AG09319 (cell line): ENCODE measurements at places on chromosomes 1 and 21.

- DNase-seq, result no peak
Observed at GRCh38 chr1:102241431-102242338, 245.0 kb upstream of the OLFM3 start.

- DNase-seq, result no peak
Observed at GRCh38 chr1:172938681-172939080, 112.1 kb downstream of the TNFSF18 start.

- DNase-seq, result no peak
Observed at GRCh38 chr1:21468599-21468998, 28.7 kb downstream of the NBPF3 start.

- DNase-seq, result no peak
Observed at GRCh38 chr1:53662951-53663350, 76.0 kb downstream of the GLIS1 start.

DNA sequence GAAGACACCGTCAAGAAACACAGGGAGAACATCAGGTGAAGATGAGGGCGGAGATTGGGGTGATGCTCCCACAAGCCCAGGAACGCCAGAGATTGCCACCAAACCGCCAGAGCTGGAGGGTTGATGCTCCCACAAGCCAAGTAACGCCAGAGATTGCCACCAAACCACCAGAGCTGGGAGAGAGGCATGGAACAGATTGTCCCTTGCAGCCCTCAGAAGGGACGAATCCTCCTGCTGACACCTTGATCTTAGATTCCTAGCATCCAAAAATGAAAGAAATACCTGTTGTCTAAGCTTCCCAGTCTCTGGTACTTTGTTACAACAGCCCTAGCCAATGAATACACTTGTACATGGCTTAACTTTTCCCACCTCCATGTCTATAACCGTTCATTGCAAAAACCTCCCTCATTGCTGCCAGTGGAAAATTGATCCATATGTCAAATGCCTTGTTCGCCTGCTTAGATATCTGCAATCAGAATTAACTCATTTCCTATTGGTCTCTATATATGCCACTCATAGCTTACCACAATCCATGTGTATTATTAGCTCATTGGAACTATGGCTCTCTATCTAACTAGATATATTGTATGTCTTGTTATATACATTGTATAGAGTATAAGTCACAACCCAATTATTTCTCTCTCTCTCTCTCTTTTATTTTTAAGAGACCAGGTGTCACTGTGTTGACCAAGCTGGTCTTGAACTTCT lies 127.4 kb downstream of the ADSS2 start:
- no peak for DNase-seq

DNA sequence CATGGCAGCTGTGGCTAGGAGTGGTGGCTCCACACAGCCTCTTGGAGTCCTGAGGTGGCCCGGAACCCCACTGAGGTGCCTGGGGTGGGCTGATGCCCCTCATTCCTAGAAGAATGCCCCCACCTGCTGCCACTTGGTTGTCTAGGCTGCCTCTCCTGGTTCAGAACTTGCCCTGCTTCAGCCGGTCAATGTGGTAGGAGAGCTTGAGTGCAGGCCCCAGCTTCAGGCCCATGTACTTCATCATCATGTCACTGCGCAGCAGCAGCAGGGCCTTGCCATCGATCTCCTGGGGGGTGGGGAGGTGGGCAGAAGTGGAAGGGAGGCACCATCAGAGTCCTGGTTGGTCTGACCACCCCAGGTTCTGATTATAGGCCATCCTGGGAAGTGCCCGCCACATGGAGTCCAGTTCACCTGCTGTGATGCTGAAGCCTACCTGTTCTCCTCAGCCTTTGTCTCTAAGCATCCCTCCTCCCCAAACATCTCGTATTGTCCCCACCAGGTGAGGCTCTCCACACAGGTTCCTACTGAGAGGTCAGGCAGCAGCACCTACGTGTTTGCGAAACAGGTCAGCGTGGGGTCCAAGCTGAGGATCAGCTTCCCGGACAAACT lies 6.6 kb upstream of the SLFNL1 start:
- DNase-seq, result no peak

DNA sequence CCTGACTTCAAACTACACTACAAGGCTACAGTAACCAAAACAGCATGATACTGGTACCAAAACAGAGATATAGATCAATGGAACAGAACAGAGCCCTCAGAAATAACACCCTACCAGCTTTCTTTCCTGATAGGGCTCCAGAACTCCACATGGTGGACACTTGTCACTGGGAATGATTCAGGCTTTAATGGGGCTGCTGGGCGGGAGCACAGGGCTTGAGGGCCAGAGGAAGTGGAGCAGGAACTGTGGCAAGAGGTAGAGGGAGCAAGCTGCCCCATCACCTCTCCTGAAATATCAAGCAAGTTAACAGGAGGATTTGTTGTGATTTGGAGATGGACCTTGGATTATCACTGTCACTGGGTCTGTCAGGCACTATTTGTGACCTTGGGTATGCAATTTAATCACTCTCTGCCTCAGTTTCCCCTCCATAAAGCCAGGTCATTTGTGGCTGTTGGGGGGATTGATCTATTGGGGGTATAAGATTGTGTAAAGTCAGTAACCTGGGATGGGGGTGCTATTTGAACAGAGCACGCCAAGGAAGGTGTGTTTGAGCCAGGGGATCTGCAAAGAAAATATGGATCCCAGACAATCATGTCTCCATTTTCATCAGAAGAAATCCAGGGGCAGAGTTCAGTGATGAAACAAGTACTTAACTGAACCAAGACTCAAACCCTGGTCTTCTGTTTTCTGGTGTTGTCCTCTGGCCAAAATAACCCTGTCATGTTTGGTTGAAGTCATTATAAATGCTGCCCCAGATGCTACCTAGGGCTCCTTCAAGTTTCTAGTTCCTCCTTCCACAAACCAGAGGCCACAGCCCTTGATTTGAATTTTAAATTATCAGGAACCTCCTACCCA lies 25.2 kb downstream of the ETS2 start:
- no peak for DNase-seq

GRCh38 chr1:94926126-94926914 lies 590 bp downstream of the CNN3 start:
- DNase-seq, result no peak

- no peak for DNase-seq
Observed at GRCh38 chr21:46001821-46002681, 20.5 kb downstream of the COL6A1 start.

- DNase-seq, result no peak
Observed at GRCh38 chr1:51491166-51491981, 27.7 kb downstream of the EPS15 start.

DNA sequence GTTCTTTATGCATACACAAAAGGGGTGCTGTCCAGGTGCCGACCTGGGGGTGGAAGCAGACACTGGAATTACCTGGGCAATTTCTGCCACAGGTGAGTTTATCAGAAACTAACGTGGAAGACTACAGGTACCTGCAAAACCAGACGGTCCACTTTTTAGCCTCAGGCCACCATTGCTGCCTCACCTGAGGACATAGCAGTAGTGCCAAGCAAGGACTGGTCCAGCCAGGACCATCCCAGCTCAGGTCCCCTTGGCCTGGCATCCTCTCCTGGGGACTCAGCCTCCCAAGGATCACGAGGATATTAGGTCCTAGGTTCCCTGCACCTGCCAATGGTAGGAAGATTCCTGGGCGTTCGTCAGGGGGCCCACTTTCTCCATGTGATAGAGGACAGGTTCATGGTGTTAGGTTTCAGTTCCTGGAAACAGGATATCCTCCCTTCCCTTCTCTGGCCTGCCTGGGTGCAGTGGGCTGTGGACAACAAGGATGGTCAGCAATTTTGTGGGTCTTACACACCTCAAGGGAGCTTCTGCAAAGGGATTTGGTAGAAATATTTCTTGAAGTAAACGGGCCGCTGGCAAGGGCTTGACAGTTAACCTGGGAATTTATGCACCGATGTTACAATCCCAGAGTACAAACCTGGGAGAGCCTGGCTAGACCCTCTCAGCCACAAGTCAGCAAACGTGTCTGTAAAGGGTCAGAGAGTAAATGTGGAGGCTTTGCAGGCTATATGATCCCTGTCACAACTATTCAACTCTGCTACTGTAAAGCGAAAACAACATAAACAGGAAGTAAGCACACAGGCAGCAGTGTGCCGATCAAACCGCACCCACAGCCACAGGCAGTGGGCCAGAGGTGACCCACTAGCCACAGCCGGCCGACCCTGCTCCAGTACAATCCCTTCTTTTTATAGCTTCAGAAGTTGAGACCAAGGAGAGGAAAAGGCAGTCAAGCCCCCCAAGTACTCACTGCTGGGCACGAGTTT lies 71.4 kb upstream of the RAB4A start:
- DNase-seq, result no peak

DNA sequence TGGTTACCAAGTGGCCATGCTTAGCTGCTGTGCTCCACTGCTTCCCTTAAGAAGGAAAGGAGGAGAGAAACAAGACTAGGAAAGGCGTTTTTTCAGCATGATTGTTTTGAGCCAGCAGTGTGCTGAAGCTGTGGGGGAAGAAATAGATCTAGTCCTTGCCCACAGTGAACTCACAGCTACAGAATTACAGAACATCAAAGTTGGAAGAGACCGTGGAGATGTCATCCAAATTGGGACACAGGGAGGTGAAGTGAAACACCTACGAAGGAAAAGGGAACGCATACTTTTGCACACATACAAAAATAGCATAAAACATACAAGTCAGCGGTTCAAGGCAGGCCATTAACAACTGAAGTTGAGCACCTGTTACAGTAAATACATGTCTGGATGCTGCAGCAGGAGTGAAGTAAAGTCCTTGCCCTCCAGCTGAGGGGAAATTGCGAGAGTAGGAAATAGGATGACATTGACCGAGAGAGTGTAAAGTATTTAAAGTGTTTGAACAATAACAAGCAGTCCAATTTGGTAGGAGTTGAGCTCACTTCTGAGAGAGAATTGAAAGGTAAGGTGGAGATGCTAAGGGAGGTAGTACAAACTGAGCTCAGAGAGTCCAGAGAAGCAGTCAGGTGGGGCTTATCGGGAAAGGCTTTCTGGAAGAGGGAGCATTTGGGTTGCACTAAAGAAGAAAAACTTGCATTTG lies 55.1 kb downstream of the KIRREL1 start:
- no peak for DNase-seq
